ENCODE measurements at places on chromosomes 3 and 15.

GRCh38 chr15:90836296-90836871, 32.0 kb upstream of the FURIN start:
- DNase-seq = no peak

- no peak for DNase-seq
Observed at GRCh38 chr3:129758785-129759320, 134.7 kb downstream of the TMCC1 start.

DNA sequence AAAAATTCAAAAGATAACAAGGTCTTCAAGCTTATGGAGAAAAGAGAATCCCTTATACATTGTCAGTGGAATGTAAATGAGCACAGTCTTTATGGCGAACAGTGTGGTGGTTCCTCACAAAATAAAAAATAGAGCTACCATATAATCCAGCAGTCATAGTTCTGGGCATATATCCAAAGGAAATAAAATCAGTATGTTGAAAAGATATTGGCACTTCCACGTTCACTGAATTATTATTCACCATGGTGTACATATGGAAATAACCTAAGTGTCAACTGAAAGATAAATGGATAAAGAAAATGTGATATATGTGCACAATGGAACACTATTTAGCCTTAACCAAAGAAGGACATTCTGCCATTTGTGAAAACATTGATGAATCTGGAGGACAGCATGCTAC, 1161.2 kb downstream of the ROBO2 start:
- no peak for DNase-seq

GRCh38 chr3:184658223-184658928, 53.5 kb downstream of the MAGEF1 start:
- no peak for DNase-seq

DNA sequence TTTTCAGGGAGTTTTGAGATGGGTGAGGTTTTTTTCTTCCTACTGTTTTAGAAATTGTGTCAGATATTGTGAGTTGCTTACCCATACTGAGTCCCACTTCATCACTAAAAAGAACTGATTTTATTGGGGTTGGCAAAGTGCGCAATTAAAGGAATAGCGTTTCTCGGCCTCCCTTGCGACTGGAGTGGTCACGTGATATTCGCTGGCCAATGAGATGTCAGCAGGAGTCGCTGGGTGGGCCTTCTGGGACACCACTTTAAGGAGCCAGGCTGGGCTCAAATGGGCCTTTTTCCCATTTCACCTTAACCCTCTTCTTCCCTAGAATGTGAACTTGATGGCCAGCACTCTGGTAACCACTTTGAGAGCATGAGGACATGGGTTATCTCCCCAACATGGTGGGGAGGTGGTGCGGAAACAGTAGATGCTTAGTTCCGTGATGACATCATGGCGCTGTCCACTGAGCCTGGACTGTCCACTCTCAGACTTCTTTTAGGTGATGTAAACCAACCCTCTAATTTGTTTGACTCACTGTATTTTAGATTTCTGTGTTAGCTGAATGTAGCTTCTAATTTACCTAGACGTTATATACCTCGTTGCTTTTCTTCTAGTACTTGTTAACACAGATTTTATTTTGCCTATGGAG, 13.2 kb upstream of the IQCF5 start:
- no peak for DNase-seq
